ENCODE measurements at places on chromosomes 6 and 20.

DNA sequence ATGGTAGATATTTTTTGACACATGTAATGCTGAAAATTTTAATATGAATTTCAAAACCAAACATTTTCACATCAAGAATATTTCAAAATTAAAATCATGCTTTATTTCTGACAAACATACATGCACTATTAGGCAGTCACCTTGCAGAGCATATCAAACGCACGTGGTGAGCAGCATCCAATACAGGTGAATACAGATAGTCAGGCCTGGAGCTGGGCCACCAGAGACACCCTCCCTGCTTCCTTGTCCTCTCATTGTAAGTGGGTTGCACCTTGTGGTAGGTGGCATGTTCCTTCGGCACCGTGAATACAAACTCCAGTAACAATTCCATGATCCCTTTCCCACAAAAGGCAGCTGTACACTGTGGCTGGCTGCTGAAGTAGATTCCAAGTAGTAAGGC lies 8.9 kb downstream of the REV3L start:
- no peak for DNase-seq

- no peak for DNase-seq
Measured at GRCh38 chr6:129501740-129502660, 208.0 kb downstream of the ARHGAP18 start.

DNA sequence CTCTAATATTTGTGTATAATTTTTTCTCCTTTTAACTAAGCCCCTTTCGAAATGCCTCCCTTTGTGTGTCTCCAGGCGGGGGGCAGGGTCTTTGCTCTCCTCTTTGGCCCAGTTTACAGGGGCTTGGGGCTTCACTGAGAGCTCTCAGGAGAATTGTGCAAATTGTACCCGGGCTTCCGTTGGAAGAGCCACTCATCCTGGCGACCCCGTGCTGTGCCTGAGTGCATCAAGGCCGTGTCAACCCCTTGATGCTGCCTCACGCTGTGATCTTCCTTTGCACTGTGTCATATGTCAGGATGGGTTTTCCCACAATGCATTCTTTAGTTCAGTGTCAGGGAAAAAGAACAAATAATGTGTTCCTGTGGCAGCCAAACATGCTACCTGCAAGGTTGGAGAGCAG lies 118.0 kb upstream of the POU3F2 start:
- DNase-seq: no peak

DNA sequence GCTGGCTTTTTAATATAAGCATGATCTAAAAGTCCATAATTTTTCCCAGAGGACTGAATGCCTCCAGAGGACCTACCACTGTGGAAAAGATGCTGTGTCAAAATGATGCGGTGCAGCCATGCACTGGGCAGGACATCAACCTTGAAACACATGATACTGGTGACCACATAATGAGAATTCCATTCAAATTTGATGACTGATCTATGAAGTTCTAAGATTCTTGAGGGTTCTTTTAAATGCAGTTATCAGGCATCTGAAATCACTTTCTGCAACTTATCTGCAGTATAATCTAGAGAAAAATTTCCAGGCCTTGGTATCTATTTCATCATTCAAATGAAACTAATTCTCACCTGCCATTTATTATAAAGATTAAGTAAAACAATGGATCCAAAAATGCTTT lies 15.0 kb upstream of the MARCKS start:
- no peak for DNase-seq

- no peak for DNase-seq
Measured at GRCh38 chr6:135334169-135334568, 153.1 kb downstream of the MYB start.

DNA sequence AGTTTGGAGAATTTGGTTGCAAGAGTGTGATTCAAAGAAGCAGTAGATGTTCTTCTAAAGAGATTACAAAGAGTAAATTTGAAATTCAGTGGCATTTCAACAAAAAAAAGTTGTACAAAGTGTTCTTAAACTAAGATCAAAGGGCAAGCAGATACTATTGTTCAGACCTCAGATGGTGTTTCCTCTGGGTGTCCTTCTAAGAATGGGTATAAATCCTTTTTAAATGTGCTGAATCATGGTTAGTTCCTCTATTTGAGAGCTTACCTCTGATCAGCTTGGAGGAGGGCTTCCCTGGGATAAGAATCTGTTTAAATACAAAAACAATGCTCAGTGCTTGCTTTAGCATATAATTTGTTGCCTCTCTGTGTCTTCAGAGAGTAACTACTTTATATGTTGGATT lies 6.3 kb downstream of the BMP6 start:
- no peak for DNase-seq

DNA sequence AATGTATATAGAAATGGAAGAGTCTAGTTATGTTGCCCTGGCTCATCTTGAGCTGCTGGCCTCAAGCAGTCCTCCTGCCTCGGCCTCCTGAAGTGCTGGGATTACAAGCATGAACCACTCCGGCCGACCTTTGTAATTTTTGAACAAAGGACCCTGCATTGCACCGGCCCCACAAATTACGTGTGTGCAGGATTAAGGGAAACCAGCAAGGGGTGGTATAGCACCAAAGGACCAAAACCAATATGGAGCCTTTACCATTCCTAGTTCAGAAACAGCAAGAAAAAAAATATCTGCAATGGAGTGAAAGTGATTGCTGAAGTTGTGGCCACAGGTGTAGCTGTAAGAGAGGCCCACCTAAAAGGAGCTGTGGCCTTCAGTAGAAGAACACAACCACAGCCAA lies 8.2 kb upstream of the TRERF1 start:
- no peak for DNase-seq

DNA sequence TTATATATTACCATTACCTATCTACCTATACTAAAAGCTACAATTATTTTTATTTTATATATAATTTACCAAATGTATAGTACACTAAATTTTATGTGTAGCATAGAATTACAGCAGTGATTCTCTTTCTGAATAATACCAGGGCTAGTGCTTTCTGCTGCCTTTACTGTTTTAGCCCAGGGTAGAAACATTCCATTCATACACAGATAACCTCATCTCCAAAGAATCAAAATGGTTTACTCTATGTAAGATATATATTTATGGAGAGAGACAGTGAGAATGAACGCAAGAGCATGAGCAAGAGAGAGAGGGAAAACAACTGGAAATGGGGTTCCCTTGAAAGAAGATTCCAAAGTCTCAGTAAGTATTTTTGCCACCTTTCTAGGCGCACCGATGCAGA lies 56.3 kb upstream of the ATXN1 start:
- no peak for DNase-seq
